ENCODE measurements at places on chromosomes 2 and 18. TPM values are rescaled to one million over a fixed set of nuclear protein-coding genes. Genes with fewer than 3 reads are reported as not detected.

CNPPD1 gene
- total RNA-seq = 42.0 TPM

BOLL gene
- not detected for total RNA-seq

ANKRD62 gene
- total RNA-seq = not detected

ABHD3 gene
- 3.4 TPM for total RNA-seq

SCN9A gene
- total RNA-seq = 2.6 TPM

REG1B gene
- not detected for total RNA-seq

RNF138 gene
- total RNA-seq = 23.9 TPM

CPO gene
- not detected for total RNA-seq

EIF4E2 gene
- 88.6 TPM for total RNA-seq

PNPT1 gene
- 12.6 TPM for total RNA-seq

BMP10 gene
- not detected for total RNA-seq

DUSP28 gene
- total RNA-seq = 1.9 TPM

TCF23 gene
- total RNA-seq = not detected

COL4A4 gene
- total RNA-seq = under 0.01 TPM

SLC5A7 gene
- total RNA-seq = not detected

FKBP1B gene
- total RNA-seq = 5.2 TPM

PLGLB2 gene
- total RNA-seq = 2.8 TPM

DPP4 gene
- 41.2 TPM for total RNA-seq

KCNG2 gene
- total RNA-seq = not detected

GRHL1 gene
- total RNA-seq = 0.36 TPM

ABCG5 gene
- not detected for total RNA-seq

FBLN7 gene
- 1.3 TPM for total RNA-seq

SH2D6 gene
- total RNA-seq = not detected

ITGA4 gene
- total RNA-seq = 60.7 TPM

CCDC85A gene
- total RNA-seq = 2.9 TPM

UGT1A6 gene
- not detected for total RNA-seq
